NCI-H1048 (cell line): ENCODE measurements at places on chromosomes 2 and 18.

GRCh38 chr2:149034406-149034805, 4.1 kb upstream of the LYPD6B start:
- no peak for DNase-seq

DNA sequence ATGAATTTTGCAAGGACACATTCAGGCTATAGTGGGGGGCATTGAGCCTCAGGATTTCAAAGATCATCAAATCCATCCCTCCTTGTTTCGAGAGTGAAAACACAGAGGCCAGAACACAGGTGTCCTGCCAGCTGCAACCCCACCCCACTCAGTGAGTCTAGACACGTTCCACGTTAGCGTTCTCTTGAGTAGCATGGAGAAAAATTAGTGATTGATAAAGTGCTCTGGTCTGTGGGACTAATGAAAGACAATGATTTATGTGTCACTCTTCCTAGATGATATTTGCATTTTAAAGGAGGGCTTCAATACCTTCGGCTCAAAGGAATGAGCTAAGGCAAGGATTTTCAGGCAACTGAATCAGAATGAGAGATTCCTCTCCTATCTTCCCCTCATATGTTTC, 43.8 kb downstream of the SLC4A3 start:
- DNase-seq = no peak

GRCh38 chr2:179655627-179656026, 205.8 kb downstream of the ZNF385B start:
- no peak for DNase-seq

DNA sequence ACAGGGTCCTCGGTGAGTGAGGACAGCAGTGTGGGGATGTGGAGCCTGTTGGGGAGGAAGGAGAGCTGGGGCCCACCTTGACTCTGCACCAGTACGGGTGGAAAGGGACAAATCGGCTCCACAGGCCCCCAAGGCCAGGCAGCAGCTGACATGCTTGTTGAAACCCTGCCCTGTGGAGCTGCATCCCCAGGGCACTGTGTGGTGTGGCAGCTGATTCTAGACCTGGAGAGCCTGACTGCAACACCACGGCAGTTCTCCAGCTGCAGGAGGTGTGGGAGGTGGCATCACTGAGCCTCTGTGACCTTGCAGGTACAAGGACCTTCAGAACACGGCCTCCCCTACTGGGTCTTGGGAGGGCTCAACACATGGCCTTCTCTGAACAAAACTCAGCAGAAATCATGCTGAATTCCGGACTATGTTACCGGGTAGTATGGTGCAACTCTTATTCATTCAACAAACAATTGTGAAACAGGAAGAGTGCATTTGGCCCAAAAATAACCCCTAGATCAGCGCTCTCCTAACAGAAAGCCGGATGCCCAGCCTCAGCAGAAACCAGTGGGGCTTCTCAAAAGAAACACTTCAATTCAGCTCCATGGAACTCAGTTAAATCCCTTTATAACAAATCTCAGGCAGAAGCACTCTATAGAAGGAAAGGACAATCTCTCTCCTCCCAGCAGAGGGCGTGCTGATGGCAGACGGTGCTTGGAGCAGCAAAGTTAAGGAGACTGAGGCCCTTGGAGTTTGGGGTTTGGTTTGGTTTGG, 104.4 kb upstream of the SALL3 start:
- peak; percentile 41 for DNase-seq

GRCh38 chr2:202752071-202752470, 117.3 kb downstream of the FAM117B start:
- DNase-seq = no peak

GRCh38 chr2:211128287-211128686, 571.9 kb downstream of the CPS1 start:
- no peak for DNase-seq

- DNase-seq = no peak
Measured at GRCh38 chr2:83595121-83595690, 863.9 kb downstream of the SUCLG1 start.

- DNase-seq = no peak
Measured at GRCh38 chr2:18154812-18155211, 276.3 kb downstream of the KCNS3 start.

- DNase-seq = no peak
Measured at GRCh38 chr2:211103989-211104388, 547.6 kb downstream of the CPS1 start.

GRCh38 chr2:199457147-199458008, at the start of gene SATB2:
Gene SATB2, minus strand, starts transcription at chr2:199457939. Its CDS starts 1,902 bp downstream, at chr2:199456037.
- no peak for DNase-seq

DNA sequence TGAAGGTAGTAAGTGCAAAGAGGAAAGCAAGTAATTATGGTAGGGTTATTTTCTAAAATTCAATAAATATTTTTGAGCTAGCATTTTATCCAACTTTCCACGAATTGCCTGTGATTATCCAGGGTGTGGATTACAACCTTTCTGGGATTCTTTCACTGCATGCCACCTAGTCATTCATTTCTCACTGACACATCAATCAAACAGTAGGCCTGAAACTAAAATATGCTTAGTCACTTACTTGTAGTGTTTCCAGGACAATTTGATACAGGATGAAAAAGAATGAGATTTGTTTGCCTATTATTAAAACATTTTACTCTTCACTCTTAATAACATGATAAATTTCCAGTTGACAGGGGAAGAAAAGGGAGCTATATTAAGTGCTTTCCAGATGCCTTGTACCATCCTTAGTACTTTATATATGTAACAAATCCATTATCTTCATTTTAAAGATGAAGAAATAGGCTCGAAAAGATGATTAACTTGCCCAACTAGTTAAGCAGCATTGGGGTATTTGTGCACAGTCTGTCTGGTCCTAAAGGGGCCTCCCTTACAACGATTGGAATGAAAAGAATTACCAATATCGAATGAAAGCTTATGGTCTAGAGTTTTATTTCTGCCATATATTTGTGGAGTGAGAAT, 70.4 kb downstream of the KCTD1 start:
- no peak for DNase-seq

DNA sequence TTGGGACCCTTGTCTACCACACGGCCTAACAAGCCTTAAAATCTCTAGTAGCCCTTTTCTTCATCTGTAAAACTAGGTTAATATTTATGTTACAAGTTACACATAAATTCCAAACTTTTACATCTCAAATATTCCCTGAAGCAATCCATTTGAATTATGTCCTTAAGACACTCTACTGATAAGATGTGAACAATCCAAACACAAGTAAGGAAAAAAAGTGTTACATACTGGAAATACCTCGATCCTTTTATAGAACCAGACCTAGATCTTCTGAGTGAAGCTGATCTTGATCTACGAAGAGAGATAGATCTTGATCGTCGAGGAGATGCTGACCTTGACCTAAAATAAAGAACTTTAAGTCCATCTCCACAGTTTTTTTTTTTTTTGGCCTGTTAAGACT, 3.3 kb downstream of the SRSF7 start:
- no peak for DNase-seq

DNA sequence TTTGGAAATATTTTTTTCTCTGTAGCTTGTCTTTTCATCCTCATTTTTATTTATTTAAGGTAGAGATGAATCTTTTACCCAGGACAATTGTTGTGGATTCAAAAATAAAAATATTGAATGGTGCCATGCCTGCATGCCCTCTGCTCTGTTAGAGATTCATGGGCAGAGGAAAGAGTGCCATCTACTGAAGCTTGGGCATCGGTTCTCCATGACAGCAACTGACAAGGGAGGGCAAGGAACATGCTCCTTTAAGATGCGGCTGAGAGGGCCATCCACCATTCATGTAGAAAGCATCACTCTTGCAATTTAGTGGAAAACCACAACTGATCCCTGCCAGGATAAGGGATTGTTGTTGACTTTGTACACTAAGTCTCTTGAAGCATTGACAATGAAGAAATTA, 79.9 kb downstream of the PARD3B start:
- DNase-seq = no peak

DNA sequence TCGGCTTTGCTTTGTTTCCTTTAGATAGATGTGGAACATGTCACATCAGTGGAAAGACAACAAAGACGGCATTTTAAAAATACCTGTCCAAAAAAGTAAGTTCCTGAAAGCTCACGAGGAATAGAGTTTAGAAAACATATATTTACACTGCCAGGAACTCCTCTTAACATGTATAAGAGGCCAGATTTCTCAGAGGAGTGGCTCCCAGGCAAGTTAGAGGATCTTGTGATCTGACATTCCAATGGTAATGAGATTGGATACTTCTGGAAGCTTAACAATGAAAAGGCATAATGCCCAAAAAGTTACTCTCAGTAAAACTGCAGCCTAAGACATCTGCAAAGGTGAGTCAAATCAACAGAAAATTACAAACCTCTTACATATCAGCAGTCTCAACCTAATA, 77.1 kb downstream of the CYRIA start:
- DNase-seq = no peak

- DNase-seq = no peak
Measured at GRCh38 chr2:178530131-178530530, 49.9 kb downstream of the PLEKHA3 start.

DNA sequence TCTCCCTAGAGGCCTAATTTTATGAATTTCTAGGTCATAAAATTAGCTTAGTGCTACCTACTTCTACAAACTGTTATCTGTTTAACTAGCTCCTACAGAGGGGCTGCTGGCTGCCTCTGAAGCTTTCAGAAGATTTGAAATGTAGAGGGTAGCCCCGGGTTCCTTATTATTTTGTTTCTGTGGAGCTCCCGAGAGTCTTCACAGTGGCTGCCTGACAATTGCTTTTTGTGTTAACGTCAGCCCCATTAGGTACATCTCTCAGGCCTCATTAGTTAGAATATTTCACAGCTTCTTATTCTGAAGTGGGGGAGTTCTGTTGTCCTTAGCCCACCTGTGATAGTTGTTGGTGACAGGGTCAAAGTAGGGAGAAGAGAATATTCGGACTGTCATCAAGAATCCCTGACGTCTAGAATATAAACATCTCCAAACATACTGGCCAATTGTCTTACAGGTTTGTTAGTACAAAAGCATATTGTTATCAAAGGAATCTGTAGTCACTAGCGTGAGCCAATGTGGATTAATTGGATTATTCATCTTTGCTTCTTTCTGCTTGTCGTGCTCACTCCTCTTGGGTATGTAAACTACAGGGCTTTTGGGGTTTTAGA, 77.5 kb downstream of the DIS3L2 start:
- DNase-seq = no peak

GRCh38 chr2:239119346-239120126, 271.7 kb downstream of the TWIST2 start:
- no peak for DNase-seq

GRCh38 chr2:106708209-106708608, 177.8 kb downstream of the ST6GAL2 start:
- no peak for DNase-seq

DNA sequence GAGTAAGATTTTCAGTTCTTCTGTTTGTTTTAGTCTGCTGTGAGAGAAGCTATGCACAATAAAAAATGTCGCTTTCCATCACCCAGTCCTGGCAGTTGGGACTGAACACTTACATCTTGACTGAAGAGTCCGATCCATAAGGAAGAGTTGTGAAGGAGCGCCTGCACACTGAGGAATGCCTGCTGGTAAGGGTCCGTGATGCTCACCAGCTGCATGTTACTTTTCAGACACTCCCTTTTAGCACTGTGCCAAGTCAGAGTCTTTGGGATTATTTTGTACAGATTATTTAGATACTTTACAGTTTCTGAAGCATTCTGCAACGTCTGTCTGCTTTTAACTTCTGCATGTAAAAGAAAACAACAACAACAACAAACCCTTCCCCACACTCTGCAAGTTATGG, 42.6 kb upstream of the CD302 start:
- no peak for DNase-seq

DNA sequence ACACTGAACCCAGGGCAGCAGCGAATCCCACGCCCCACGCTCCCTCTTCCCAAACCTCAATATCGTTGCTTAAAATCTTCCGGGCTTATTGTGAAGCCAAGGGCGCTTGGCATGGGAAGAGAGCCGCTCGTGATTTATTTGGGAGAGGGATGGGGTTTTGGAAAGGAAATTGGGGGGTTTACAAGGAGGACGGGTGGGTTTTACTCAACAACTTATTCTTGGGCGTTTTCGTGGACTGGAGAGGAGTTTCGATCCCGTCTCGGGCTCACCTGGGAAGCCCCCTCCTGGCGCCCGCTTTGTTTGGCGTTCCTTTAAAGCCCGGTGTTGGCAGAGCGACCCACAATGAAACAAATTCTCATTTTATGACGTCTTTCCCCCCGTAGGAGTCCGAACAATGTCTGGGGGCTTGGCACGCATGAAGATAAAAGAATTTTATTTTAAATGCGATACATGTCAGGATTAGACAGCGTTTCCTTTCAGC, 135.3 kb downstream of the INSIG2 start:
- DNase-seq = no peak

- peak; percentile 5 for DNase-seq
Measured at GRCh38 chr2:157874997-157875640, 1.0 kb downstream of the ACVR1 start.

DNA sequence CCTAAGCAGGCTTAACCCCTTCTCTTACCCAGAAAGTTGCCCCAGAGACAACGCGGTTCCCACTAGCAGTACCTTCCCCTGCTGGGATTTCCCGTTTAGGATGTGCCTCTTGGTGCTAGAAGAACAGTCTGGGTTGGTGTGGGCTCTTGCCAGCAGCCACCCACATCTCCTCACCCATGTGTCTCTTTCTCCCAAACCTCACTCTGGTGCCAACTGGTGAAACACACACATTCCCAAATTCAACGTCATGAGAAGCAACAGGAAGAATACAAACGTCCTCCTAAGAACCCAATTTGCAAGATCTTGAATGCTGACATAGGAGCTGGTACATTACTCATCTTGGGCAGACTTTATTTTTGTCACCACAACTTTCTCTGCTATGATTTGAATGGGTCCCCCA, 36.2 kb downstream of the DIPK1C start:
- DNase-seq = no peak

DNA sequence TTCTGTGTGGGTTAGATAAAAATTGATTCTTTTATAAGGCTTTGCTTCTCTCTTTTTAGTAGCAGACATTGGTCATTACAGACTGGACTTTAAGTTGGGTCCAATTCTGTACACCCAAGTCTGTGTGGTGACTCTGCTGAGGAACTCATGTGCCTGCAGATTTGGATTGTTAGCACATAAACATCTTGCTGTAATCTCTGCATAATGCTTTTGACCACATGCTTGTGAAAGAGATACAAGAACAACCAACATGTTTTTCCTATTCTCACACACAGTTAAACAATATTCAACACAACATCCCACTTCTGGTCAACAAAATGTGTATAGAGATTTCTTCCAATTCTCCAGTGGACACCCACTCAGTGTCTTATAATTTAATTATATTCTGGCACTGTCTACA, 270.1 kb downstream of the RDH14 start:
- no peak for DNase-seq

GRCh38 chr2:8282858-8283252, 399.0 kb upstream of the ID2 start:
- no peak for DNase-seq
